ENCODE measurements at places on chromosomes 11 and 22. TPM values are rescaled to one million over a fixed set of nuclear protein-coding genes. Genes with fewer than 3 reads are reported as not detected.
A peak's percentile ranks its signal among the peaks of the same experiment; 100 is the strongest.

DNA sequence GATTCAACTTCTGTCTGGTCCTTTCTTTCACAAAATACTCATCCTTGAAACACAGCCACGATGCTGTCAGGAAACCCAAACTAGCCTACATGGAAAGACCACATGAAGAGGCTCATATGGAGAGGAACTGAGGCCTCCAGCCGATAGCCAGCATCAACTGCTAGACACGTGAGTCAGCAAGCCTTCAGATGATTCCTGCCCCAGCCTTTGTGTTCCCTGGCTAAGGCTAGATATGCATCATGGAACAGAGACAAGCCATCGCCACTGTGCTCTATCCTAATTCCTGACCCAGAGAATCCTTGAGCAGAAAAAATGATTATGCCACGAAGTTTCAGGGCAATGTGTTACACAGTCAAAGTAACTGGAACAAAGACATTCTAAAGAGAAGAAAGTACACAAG is 75.5 kb downstream of the ENTHD1 start:
- H3K36me3 ChIP-seq, result no peaks in the 10 kb centered on the region
- no peak for DNase-seq
- no peak overlapping the region for H3K4me3 ChIP-seq
- H3K27me3 ChIP-seq, result no peaks in the 10 kb centered on the region

- peaks cover 19% of the 10 kb centered on the region for H3K4me1 ChIP-seq
- no peaks in the 10 kb centered on the region for H3K36me3 ChIP-seq
- no peak for DNase-seq
- no peaks in the 10 kb centered on the region for H3K27me3 ChIP-seq
Observed at GRCh38 chr22:47124451-47124881, 362.0 kb downstream of the TBC1D22A start.

DNA sequence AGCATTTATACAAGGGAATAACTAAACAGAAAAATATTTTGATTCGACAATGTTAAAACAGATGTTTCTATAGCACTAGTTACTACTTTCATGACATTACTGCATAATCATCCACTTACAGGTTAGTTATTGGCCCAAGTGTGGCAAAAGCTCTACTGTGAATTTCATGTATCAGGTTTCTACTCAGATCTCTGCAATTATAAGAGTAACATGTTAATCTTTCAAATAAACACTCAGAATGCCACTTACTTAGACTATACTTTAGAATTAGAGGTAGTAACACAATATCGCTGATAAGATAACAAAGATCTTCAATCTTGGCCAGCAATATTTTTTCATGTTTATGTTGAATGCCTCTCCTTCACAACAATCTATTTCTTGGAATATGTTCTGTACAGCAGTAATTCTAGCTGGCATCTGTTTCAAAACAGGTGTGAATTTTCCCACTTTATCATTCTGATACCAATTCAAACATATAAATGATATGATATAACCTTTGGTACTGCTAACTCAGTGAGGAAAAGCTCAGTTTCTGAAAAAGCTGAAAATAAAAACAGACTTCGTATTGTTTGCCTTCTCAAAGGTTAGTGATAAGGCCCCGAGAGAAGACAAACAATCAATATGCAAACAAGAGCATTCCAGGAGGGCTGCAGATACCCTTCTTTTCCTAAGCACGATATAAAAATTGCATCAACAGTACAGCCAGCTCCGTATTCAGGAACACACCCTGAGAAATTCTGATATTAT is 11.0 kb upstream of the CCDC34 start:
- H3K36me3 ChIP-seq, result no peaks in the 10 kb centered on the region
- no peaks in the 10 kb centered on the region for H3K4me1 ChIP-seq
- peaks cover 6% of the 10 kb centered on the region for H3K27me3 ChIP-seq
- DNase-seq, result no peak

GRCh38 chr11:44621140-44621681 is 55.7 kb downstream of the CD82 start:
- H3K4me3 ChIP-seq, result no peak overlapping the region
- peak; percentile 53 for DNase-seq
- H3K27me3 ChIP-seq, result no peaks in the 10 kb centered on the region
- peaks cover 2% of the 10 kb centered on the region for H3K36me3 ChIP-seq

DNA sequence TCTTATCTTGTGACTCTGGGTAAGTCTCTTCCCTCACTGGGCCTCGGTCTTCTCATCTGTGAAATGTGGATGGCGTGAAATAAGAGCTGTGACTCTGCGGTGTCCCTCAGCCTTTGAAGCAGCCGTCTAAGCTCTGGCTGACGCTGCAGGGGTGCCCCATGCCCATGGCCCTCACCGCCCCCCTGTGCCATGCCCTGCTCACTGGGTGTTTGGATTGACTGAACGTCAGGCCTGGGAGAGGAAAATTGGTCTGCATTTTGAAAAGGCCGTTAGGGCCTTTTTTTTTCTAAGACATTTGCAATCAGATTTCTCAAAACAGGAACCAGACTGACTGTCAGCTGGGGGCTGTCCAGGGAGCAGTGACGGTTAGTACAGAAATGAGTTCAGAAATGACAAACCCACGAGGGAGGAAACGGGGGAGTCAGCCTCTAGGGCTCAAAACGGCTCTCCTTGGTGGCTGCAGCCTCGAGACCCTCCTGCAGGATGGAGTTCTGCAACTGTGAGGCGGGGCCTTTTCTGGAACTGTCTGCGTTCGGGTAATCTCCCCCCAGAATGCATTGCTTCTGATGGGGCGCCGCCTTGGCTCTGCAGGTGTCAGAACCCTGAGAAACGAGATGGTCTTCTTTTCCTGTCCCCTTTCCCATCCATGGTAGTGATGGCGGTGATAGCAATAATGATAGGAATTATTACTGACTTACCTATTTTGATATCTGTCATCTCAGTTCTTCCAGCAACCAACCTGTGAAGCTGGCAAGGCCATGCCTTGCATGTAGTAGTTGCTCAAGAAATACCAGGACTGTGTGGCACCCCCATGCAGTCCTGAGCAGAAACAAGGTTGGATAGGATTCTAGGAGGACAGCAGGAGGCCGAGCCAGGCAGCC is 2.0 kb downstream of the GRK2 start:
- H3K27ac ChIP-seq, result peak overlapping the region; percentile 97
- peak; percentile 50 for DNase-seq
- H3K4me3 ChIP-seq, result peak overlapping the region; percentile 98
- peaks cover 67% of the 10 kb centered on the region for H3K4me1 ChIP-seq

- H3K27ac ChIP-seq, result peak within 1 kb of the TSS; percentile 68
- H3K27me3 ChIP-seq, result peaks cover 6% of the 10 kb centered on the region
- no peaks in the 10 kb centered on the region for H3K36me3 ChIP-seq
- H3K4me3 ChIP-seq, result peak within 1 kb of the TSS; percentile 90
- peaks cover 15% of the 10 kb centered on the region for H3K4me1 ChIP-seq
Observed at GRCh38 chr22:30606455-30607299, at the start of gene TCN2. TSS of gene TCN2 (plus strand) at chr22:30607174. CDS start at chr22:30607332, 158 bp downstream.

- no peak for DNase-seq
- H3K4me1 ChIP-seq, result no peaks in the 10 kb centered on the region
- H3K36me3 ChIP-seq, result no peaks in the 10 kb centered on the region
- H3K4me3 ChIP-seq, result no peak overlapping the region
- H3K27ac ChIP-seq, result no peak overlapping the region
Observed at GRCh38 chr11:114745150-114745671, 66.9 kb downstream of the NXPE2 start.

GRCh38 chr22:47036936-47037485 is 274.6 kb downstream of the TBC1D22A start:
- no peak for DNase-seq
- no peak overlapping the region for H3K27ac ChIP-seq
- peaks cover 16% of the 10 kb centered on the region for H3K4me1 ChIP-seq
- peaks cover 3% of the 10 kb centered on the region for H3K36me3 ChIP-seq
- no peaks in the 10 kb centered on the region for H3K27me3 ChIP-seq

DNA sequence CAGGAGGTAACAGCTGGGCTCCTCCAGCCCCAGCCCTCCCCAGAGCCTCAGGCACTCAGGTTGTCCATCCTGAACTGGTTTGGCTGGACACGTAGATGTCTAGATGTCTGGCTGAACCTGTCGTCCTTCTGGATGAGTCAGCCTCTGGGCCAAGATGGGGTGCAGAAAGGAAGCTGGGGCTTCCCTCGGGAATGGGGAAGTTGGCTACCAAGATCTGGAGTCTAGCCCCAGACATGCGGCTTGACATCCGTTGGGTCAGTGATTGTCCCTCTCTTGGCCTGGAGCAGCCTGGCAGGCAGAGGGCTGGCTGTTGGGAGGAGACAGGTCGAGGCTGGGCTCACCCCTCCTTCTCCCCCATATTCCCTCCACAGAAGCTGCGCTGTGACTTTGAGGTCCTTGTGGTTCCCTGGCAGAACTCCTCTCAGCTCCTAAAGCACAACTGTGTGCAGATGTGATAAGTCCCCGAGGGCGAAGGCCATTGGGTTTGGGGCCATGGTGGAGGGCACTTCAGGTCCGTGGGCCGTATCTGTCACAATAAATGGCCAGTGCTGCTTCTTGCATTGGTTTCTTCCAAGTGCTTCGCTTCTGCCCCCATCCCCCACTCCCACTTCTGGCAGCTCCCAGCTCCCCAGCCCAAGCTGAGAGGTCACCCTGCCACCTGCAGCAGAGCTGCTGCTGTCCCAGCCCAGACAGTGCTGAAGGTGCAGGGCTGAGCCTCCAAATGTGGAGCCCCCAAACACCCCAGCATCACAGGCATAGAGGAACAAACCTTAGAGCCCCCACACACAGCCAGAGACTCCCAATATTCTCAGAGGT is 1.3 kb downstream of the CST6 start:
- H3K36me3 ChIP-seq, result peaks cover 2% of the 10 kb centered on the region
- H3K27ac ChIP-seq, result no peak overlapping the region
- H3K4me3 ChIP-seq, result no peak overlapping the region
- peaks cover 5% of the 10 kb centered on the region for H3K4me1 ChIP-seq
- H3K27me3 ChIP-seq, result peaks cover 13% of the 10 kb centered on the region
- DNase-seq, result no peak

- peaks cover 13% of the 10 kb centered on the region for H3K27me3 ChIP-seq
- H3K4me3 ChIP-seq, result no peak overlapping the region
- H3K27ac ChIP-seq, result no peak overlapping the region
- no peaks in the 10 kb centered on the region for H3K36me3 ChIP-seq
Observed at GRCh38 chr22:27028093-27028492, 370.7 kb downstream of the MIAT start.

The BACE1 gene
- total RNA-seq, result 3.5 TPM

The UBQLN3 gene
- 0.20 TPM for total RNA-seq

The ACR gene
- total RNA-seq, result not detected

The NXPE4 gene
- total RNA-seq, result not detected

The NXPE1 gene
- total RNA-seq, result not detected

The TP53AIP1 gene
- total RNA-seq, result not detected

The CDC42EP1 gene
- total RNA-seq, result not detected

All from T-helper 17 cell (primary cell).